Fibroblast of the aortic adventitia (primary cell): ENCODE measurements at places on chromosomes 6 and 20. TPM values are rescaled to one million over a fixed set of nuclear protein-coding genes. Genes with fewer than 3 reads are reported as not detected.

- DNase-seq: no peak
These were observed 106.8 kb upstream of the HS3ST5 start for GRCh38 chr6:114449659-114450058.

The FNDC1 gene
- total RNA-seq: 0.16 and 1.6 TPM in 2 replicates

DNA sequence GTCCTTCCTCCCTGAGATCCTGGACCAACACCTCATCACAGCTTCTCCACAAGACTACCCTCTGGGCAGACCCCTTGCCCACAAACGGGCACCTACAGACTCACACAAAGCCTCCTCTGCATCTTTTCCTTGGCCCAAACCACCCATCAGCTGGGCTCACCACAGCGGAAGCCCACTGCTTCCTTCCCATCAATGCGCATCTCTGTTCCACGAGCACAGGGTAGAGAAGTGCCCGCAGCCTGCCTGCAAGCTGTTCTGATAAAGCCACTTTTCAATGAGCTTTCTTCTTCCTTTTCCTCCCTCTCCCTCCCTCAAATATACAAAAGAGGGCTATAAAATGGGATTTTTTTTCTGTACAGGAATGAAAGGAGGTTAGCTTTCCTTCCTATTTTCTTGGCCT lies 111.2 kb downstream of the NFATC2 start:
- no peak for DNase-seq

The TCP11 gene
- 0.36 TPM in 1 of 2 replicates, not detected in the other for total RNA-seq

The SLC17A2 gene
- 0.09 TPM in 1 of 2 replicates, not detected in the other for total RNA-seq

- DNase-seq: peak; percentile 2
These were observed 214.0 kb upstream of the EXOC2 start for GRCh38 chr6:906920-907319.

- DNase-seq: no peak
These were observed 10.0 kb upstream of the HBS1L start for GRCh38 chr6:135064586-135064985.

The FAM229B gene
- 19.2 and 32.7 TPM in 2 replicates for total RNA-seq

The SLC22A7 gene
- total RNA-seq: not detected in 2 replicates

The FOXF2 gene
- total RNA-seq: 0.25 and 8.1 TPM in 2 replicates

The UBD gene
- total RNA-seq: not detected in 2 replicates

The MPIG6B gene
- total RNA-seq: not detected in 2 replicates

DNA sequence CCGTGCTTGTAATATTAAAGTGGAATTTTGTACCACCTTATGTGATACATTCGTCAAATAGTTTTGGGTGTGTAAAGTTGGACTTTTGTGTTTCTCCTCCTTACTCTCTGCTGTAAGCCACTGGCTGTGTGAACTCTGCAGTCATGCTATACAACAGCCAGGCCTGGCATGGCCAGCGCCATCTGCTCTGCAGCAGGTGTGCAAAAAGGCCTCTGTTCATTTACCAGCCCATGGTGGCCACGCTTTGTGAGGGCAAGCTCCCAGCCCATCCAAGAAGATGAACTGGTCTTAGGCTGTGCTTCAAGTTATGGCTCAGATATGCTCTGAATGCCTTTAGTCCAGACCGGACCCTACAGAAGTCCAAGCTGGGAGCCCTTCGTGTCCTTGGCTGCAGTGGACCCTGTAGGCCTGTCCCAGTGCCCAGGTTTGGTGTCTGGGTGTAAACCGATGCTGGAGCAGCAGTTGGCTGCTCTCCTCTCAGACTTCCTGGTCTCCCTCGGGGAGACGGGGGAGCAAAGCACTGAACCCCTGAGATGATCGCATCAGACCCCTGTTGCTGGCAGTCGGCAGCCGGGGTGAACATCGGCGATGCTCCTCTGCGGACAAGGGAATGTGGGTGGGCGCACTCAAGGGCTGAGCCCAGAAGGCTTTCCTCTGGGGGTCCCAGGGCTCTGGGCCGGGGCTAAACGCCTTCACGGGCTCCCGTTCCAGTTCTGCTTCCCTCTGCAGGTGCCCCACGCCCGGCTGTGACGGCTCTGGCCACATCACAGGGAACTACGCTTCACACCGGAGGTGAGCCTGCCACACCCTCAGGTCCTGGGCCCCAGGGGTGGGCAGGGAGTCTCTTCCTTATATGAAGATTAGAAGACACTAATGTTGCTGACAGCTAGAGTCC lies 28.6 kb upstream of the PCMTD2 start:
- no peak for DNase-seq

- no peak for DNase-seq
These were observed 434 bp downstream of the ZKSCAN4 start for GRCh38 chr6:28251661-28252008.

DNA sequence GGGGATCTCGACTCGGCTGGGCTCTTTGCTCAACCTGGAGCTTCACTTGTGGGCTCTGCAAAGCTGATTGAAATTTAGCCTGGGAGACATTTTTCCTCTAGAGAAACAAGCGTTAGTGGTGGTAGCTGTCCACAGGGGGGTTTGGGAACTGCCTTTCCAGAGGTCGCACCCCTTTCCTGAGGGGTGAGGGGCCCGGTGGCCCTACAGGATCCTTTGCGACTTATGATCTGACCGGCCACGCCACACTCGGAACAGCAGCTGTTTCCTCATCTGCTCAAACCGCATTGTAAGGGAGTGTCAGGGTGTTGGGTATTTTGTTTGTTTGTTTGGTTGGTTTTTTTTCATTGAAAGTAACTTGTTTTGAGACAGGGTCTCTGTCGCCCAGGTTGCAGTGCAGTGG lies 21.0 kb downstream of the PNLDC1 start:
- no peak for DNase-seq

The TIAM2 gene
- total RNA-seq: 8.9 and 11.2 TPM in 2 replicates

GRCh38 chr20:56608376-56608775 lies 20.7 kb upstream of the TFAP2C start:
- DNase-seq: no peak

DNA sequence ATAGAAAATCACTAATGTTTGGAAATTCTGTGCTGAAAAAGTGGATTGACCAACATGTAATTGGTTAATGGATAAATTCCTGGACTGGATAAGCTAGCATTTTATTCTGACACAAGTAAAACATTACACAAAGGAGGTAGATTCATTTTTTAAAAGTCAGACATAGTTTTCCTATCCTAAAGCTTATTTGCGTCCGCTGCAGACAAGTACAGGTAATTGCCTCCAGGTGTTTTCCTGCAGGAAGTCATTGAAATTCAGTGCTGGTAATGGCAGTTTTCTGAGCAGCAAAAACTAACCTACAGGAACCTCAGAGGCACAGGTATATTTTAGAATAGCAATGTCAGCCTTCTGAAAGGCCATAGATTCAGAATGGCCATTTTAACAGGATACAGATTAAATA lies 20.0 kb upstream of the HIVEP1 start:
- DNase-seq: no peak

- no peak for DNase-seq
These were observed 156.8 kb upstream of the JARID2 start for GRCh38 chr6:15088904-15089568.

The C20orf202 gene
- total RNA-seq: 0.09 TPM in 1 of 2 replicates, not detected in the other

GRCh38 chr20:1906361-1907051 lies 11.3 kb downstream of the SIRPA start:
- no peak for DNase-seq

DNA sequence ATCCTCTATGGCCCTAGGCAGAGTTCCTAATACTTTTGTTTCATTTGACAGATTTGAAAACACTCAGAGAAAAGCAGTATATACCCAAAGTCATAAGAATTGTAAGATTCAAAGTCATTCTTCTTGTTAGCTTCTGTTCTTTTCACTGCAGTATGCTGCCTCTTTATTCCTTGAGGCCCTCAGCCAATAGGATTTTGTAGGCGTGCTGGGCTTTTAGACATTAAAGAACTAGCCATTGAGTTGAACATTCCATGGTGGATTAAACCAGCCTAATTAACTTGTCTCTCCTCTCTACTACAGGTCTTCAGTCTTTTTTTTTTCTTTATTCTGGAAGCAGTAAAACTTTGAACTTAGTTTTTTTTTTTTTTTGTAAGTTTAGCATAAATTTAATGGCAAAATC lies 186.3 kb downstream of the PLCB4 start:
- no peak for DNase-seq

GRCh38 chr6:144416773-144417172 lies 131.6 kb downstream of the UTRN start:
- peak; percentile 20 for DNase-seq

DNA sequence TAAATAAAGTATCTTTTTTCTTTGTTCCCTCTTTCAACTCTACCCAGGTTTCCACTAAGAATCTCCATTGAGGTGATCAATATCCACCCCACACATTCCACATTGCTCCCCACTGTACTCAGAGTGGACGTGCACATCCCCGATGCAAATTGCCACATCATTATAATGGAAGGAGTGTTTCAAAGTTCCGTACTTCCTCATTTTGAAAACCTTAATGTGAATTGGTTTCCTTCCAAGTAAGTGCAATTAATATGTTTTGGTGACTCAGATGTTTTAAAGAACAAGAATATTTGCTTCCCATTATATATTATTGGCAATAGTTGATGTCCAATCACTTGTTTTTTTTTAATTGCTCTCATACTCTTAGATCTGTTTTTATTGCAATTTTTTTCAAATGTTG lies 463.6 kb downstream of the HACE1 start:
- DNase-seq: no peak

GRCh38 chr6:53618219-53618618 lies 47.3 kb downstream of the KLHL31 start:
- DNase-seq: no peak

The ZSCAN12 gene
- total RNA-seq: 6.5 and 11.0 TPM in 2 replicates
